NCI-H1417 treated with DMSO at 0.1 percent for 48 hours (cell line): ENCODE measurements at places on chromosomes 3 and 15.

DNA sequence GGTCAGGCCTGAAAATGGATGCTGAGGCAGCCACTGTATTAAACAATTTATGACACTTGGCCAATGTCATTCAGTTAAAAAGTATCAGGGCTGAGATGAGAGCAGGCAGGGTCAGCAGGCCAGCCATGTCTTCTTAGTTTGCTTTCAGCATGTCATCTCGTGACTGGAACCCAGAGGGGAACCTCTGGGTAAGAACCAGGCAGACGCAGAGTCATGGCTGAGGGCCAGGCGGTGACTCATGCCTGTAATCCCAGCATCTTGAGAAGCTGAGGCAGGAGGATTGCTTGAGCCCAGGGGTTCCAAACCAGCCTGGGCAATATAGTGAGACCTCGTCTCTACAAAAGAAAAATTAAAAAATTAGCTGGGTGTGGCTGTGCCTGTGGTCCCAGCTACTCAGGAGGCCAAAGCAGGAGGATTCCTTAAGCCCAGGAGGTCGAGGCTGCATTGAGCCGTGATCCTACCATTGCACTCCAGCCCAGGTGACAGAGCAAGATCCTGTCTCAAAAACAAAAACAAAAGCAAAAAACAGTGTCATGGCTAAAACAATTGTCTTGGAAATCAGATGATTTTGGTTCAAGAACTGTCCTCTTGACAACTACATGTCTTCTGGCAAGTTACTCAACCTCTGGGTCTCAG lies 11.7 kb downstream of the BCL2L10 start:
- DNase-seq = no peak

DNA sequence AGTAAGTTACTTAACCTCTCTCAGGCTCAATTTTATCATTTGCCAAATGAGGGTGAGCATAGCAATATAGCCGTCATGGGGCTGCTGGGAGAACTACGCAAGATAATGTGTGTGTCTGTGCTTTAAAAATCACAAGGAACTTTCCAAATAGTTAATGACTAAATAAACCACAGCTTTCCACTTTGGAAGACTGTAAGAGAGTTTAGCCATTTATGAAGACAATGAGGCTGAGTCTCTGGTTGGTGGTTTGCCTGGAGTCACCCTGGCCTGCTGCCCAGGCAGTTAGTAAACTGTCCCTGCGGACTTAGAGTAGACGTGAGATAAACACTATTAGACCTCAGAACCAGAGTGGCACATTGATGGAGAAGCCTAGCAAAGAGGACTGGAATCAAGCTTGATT lies 357.7 kb downstream of the CLSTN2 start:
- DNase-seq = no peak

- DNase-seq = no peak
Measured at GRCh38 chr15:57861815-57862586, 155.5 kb downstream of the POLR2M start.

DNA sequence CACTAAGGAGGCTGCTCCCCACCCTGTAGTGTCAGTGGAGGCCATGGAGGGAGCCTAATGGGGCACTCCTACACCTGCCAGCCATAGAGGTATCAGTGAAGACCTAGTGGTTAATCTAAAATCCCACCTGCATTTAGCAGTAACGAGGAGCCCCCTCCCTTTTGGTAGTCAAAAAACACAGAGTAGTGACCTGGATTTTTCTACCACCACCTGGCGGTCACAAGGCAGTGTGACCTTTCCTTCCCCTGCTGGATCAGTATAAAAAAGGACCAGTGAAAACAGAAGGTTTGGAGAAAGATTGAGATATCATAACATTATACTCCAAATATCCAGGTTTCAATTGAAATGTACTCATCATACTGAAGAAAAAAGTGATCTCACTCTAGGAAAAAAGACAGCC lies 241.2 kb downstream of the PYDC2 start:
- DNase-seq = no peak

DNA sequence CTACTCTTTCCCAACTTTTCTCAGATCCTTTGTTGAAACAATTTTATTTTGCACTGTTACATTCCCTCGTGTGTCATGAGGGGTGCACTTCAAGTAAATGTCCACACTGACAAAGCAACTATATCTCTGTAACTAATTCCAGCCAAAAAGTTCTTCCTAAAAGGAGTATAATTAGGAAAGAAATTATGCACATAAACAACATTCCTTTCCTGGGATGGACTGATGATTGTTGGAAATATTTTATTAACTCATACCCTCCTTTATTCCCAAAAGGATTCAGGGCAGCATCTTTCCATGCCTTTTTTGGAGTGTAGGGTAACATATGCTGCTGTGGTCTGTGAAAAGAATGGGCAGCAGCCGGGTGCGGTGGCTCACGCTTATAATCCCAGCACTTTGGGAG lies 426.1 kb upstream of the THBS1 start:
- no peak for DNase-seq

GRCh38 chr3:72664184-72664975 lies 183.9 kb downstream of the SHQ1 start:
- DNase-seq = no peak

GRCh38 chr3:176951586-176952292 lies 245.5 kb downstream of the TBL1XR1 start:
- no peak for DNase-seq

DNA sequence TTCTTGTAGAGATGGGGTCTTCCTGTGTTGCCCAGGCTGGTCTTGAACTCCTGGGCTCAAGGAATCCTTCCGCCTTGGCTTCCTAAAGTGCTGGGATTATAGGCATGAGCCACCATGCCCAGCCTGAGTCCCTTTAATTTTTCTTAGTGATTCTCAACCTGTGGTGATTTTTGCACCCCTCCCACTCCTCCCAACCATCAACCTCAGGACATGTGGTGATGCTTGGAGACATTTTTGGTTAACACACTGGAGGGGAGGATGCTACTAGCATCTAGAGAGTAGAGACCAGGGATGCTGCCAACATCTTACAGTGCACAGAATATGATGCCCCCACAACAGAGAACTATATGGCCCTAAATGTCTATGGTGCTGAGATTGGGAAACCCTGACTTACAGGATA lies 83.0 kb upstream of the LMOD3 start:
- DNase-seq = no peak

- DNase-seq = no peak
Measured at GRCh38 chr15:92035961-92036360, 182.5 kb downstream of the SLCO3A1 start.

DNA sequence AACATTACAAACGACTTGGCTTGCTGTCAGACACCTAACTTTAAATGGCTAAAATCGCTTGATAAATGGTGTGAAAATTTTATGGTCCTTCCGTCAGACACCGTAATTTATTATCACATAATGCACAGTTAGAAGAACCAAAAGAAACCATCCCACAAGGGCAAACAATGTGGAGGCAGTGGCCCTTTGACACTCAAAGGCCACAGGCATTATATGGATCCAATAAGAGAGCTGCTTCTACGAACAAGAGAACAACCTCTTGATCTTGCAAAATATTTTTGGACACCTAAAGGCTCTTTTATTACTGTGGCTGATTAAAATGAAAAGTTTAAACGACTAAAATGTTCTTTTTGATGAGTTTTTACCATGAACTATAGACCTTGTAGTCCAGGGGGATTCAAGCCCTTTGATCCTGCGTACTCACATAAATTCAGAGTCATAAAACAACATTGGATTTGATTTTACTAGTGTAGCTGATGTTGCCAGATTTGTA lies 202.8 kb downstream of the FMN1 start:
- no peak for DNase-seq

DNA sequence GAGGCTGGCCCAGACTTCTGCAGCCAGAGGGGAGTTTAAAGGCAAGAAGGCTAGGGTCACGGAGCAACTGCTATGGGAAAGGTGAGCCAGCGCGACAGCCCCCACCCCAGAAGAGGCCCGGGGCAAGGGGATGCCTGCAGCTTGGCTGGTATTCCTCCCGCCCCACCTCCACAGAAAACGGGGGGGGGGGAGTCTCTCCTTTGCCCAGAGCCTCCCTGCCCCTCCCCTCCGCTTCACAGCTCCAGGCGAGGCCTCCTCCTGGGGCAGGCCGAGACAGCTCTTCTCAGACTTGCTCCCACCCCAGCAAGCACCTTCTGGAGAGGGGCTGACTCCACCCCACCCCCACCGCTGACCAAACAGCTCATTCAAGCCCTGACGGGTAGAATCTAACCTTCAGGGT lies 13.4 kb downstream of the ANP32A start:
- DNase-seq = no peak

GRCh38 chr3:8524656-8525399 lies 23.2 kb downstream of the LMCD1 start:
- DNase-seq = no peak

DNA sequence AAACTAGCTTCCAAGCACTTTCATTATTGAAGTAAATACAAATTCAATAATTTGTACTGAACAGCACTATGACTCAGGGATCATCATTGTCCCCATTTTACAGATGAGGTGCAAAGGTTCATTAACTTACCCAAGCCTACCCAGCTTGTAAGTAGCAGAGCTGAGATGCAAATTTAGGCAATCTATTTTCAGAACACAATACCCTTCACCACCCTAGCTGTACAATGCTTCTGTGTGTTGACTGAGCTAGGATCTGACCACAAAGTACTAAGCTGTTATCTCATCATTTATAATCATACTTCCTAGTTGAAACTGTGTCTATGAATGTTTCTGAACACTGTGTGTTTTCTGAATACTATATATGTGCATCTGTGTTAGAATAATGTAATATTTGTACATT lies 3.2 kb upstream of the ILDR1 start:
- no peak for DNase-seq

GRCh38 chr15:92619145-92620101 lies 36.2 kb downstream of the FAM174B start:
- no peak for DNase-seq

DNA sequence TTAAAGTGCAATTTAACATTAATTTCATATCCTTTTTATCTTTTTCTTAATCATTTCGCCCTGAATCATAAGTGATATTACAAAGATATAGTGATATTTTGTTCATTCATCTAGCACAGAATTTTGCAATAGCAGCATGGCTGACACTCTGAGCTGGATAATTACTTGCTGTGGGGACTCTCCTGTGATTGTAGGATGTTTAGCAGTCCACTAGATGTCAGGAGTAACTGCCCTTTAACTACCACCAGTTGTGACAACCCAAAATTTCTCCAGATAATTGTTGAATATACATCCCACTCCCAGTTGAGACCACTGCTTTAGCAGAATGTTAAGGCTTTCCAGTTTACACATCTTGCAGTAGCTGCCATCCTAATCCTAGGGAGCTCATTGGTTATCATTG lies 196.8 kb upstream of the MBNL1 start:
- DNase-seq = no peak

DNA sequence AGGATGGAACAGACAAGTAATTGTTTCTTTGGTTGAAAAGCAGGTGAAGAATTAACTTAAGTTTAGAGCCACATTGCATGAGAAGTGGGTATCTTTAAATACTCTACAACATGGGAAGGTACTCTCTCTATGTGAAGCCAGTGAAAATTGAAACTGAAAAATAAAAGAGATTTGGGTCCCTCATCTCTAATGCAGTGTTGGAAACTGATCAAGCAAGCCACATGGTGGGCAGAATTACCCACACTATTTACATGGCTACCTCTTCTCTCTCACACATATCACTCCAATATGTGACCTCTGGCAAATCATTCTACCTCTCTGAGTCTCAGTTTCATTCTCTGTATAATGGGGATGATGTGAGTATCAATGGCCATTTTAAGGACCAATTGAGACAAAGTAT lies 339.0 kb downstream of the IL5RA start:
- no peak for DNase-seq

DNA sequence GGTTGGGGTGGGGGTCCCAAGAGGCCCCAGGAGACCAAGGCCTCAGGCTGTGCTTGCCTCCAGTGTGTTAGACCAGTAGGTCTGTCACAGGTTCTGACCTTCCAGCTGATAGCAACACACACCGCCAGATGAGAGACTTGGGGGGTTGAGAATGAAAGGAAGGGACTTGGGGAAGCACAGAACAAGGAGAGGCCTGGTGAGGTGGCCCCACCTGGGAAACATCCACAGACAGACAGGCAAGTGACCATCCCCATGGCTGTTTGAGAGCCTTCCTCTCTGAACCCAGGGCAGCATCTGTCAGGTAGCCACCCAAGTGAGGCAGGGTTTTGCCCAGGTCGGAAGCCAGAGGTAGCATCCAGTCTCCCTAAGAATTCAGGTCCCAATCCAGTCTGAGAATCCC lies 35.0 kb upstream of the VPS8 start:
- no peak for DNase-seq

DNA sequence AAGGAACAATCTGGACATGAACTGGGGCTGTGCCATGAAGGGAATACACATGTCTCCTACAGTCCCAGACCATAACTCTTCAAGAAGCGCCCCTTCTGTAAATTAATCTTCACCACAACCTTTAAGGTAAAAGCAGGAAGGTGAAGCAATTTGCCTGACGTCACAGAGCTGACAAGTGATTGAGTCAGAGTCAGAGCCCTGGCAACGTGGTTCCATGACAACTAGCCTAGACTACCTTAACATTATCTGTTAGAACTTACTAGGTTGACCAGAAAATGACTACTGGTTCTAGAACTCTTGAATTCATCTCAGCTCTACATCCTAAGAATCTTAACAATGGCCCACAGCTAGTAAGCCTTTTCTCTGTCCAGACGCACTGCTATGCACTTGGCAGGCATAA lies 124.6 kb downstream of the NTRK3 start:
- DNase-seq = no peak

GRCh38 chr3:168497183-168497582 lies 401.5 kb upstream of the GOLIM4 start:
- DNase-seq = no peak

GRCh38 chr3:71010726-71011455 lies 572.6 kb downstream of the FOXP1 start:
- no peak for DNase-seq
